Lung (tissue), 17 donors: ENCODE measurements at places on chromosomes 2 and 18. TPM values are rescaled to one million over a fixed set of nuclear protein-coding genes. Genes with fewer than 3 reads are reported as not detected.

ADD2 gene
- total RNA-seq = 3.0 TPM

COLEC12 gene
- total RNA-seq = 40.2 TPM

RAPGEF4 gene
- total RNA-seq = 9.5 TPM

CHCHD5 gene
- 3.0 TPM for total RNA-seq

SUMO1 gene
- total RNA-seq = 99.6 TPM
